NCI-H748 treated with DMSO at 0.1 percent for 48 hours (cell line): ENCODE measurements at places on chromosomes 11 and 22.

DNA sequence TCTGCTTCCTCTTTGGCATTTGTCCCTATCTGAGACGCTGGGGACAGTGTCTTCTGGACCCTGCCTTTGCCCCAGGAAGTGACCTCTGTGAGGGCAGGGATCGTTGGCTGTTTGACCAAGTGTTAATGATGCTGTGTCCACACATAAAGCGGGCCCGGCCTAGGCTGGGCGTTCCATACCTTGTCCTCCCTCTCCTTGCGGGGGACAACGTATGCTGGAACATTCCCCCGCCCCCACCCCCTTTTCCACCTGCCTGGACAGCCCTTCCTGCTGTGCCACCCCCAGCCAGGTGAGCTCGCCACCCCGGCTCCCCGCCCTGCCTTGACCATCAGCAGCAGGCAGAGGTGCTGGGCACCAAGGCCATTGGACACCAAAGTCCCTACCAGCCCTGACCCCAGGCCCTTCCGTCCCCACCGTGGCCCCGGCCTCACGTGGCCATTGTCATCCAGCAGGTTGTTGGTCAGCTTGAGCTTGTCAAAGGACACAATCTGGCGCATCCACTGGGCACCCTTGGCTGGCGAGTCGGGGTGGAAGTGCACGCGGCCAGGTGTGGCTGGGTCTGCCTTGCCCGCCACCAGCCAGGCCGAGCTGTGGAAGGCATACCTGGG lies 4.1 kb upstream of the NUDT8 start:
- no peak for DNase-seq

GRCh38 chr11:3824714-3825472 lies 15.9 kb downstream of the RHOG start:
- DNase-seq = no peak

GRCh38 chr11:122145715-122146274 lies 29.8 kb upstream of the BLID start:
- no peak for DNase-seq

DNA sequence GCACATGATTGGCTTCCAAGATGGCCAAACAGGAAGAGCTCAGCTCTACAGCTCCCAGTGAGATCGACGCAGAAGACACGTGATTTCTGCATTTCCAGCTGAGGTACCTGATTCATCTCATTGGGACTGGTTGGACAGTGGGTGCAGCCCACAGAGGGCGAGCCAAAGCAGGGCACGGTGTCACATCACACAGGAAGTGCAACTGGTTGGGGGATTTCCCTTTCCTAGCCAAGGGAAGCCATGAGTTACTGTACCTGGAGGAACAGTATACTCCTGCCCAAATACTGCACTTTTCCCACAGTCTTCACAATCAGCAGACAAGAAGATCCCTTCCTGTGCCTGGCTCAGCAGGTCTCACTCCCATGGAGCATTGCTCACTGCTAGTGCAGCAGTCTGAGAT lies 131.2 kb downstream of the DLG2 start:
- no peak for DNase-seq

DNA sequence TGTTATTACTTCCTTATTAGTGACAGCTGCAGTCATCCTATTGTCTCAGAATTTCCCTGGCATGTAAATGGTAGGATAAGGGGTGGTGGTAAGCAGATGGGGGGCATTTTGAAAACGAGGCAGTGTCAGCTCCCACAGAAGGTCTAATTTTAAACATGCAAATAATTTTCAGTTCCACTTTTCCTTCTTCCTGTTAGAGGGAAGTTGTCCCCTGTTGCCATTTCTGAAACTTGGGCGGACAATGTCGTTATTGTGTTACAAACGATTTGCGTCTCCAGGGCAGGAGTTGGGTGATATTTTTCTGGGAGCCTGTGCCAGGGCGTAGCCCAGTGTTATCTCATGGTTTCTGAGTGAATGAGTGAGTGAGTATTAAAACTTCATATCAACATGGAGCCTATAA lies 7.4 kb downstream of the PTPRJ start:
- DNase-seq = no peak

DNA sequence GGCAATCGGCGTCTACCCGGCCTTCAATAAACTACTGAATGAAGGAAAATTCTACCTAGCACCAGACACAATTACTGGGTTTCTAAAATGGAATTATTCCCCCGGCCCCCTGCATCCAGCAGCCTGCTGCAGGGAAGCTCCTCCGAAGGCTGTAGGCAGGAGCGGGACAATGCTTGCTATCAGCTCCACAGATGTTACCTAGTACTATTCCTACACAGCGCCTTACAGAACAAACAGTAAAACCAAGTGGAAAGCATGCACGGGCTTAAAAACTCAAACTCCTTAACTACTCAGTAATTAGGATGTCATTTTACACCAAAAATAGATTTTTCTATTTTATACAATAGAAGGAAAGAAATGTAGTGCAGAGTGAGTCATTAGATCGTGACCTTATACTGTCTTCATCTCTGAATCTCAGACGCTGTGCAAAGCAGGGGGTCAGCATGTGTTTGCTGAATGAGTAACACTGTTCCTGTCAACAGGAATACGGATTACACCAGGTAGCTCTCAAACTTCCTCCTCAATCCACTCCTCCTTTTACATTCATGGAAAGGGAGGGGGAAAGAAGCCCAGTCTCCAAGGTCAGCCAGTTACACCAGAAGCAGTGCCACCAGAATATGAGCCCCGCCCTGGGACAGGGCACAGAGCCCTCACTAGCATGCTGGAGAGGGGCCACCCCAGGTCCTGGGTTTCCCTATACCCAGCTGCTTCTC lies 74.9 kb downstream of the PACSIN2 start:
- peak; percentile 32 for DNase-seq
